ENCODE measurements at places on chromosomes 12 and 14. TPM values are rescaled to one million over a fixed set of nuclear protein-coding genes. Genes with fewer than 3 reads are reported as not detected.

The NOS1 gene
- total RNA-seq, result 0.05 TPM

The SPTB gene
- total RNA-seq, result 0.86 TPM

The MORN3 gene
- total RNA-seq, result 0.25 TPM

The KLRC4 gene
- not detected for total RNA-seq

The OTOGL gene
- 0.71 TPM for total RNA-seq

The SERPINA12 gene
- not detected for total RNA-seq

The PIANP gene
- total RNA-seq, result 0.12 TPM

The RNU4-1 gene
- not detected for total RNA-seq

The MYBPC1 gene
- not detected for total RNA-seq

The TMCC3 gene
- 0.54 TPM for total RNA-seq

The ASCL1 gene
- total RNA-seq, result not detected

The P2RX2 gene
- total RNA-seq, result not detected

The DHRS2 gene
- total RNA-seq, result 11.9 TPM

DNA sequence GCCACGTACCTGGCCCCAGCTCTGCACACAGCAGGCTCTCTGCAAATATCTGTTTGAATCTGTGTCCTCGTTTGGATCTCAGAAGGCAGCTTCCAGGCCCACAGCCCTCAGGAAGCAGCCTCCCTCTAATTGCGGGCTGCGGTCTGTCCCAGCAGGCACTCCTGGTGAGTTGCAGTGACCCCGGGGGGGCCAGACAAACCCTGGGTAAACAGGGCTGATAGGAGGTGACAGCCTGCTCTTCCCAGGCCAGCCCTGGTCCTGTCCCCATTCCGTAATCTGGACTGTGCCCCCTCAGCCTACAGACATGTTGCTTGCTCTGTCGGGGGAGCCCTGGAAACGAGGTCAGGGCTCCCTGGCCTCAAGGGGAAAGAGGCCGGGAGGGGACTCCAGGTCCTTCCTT lies 2.0 kb downstream of the FOXN4 start:
- DNase-seq, result no peak

DNA sequence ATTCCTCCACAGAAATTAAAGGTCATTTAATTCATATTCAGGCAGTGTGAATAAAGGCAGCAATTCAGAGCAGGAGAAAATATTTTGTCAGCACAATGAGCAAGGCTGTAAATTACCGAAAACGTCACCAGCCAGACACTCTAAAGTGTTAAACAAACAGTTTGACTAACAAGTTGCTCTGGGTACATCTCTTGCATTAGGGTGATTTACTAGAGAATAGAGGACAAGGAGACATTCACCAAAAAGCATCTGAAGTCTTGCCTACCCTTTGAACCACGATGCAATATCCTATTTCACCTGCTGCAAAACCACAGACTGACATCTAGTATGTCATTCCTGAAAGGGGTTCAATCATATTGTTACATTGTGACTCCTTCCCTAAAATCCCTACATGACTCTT lies 27.1 kb upstream of the GPHB5 start:
- no peak for DNase-seq

GRCh38 chr12:64461634-64462414 lies 9.9 kb downstream of the TBK1 start:
- DNase-seq, result peak; percentile 84

DNA sequence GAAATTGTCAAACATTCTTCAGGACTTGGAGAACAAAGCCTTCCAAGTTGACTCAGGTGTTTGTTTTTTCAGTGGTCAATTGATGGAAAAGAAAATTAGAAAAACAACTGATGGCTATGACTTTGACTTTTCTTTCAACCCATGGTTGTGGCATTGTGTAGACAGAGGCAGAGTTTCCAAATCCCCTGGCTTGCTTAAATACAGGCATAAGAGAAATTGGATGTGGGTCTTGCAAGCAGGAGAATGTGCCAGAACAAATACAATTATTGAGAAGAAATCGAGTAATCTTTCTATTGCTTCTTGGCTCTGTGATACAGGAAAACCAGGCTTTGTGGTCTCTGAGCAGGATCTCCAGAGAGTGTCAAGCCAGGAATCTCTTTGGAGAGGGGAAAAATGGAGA lies 40.9 kb upstream of the FRMD6 start:
- DNase-seq, result peak; percentile 47

GRCh38 chr14:31465111-31465510 lies 7.8 kb upstream of the DTD2 start:
- no peak for DNase-seq

DNA sequence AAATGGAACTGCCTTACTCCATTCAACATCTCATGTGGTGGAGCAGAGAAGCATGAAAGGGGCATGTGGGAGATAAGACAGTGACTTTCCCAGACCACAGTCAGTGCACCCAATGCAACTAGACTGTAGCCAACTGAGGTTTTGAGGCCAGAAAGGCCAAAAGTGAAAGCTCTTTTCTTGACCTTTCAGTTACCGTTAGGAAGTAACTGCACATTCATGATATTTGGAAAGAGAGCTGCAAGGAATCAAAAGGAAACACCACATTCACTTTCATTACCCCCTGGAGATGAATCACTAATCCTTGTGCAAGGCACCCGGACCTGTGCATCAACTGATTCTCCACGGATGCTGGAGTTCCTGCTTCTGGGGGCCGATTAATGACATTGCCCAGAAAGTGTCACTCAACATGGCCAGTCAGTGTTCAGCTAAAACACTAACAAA lies 72.9 kb upstream of the ELK3 start:
- peak; percentile 61 for DNase-seq

DNA sequence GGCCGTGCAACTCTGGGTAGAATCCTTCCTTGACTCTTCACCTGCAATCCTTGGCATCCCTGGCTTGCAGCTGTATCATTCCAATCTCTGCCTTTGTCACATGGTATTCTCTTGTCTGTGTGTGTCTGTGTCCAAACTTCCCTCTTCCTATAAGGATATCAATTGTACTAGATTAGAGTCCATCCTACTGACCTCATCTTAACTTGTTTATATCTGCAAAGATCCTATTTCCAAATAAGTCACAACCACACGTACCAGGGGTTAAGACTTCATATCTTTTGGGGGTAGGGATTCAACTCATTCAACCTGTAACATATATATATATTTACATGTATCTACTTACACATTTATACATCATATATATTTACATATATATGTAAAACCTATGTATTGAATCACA lies 29.6 kb upstream of the RASSF3 start:
- DNase-seq, result no peak

GRCh38 chr14:105537580-105538474 lies 11.4 kb downstream of the TMEM121 start:
- peak; percentile 8 for DNase-seq

GRCh38 chr12:123502163-123502704 lies 31.3 kb downstream of the RILPL1 start:
- DNase-seq, result no peak

GRCh38 chr12:31298515-31298910 lies 27.4 kb downstream of the SINHCAF start:
- no peak for DNase-seq

- DNase-seq, result peak; percentile 91
Observed at GRCh38 chr12:118307069-118307954, 65.4 kb downstream of the TAOK3 start.

- no peak for DNase-seq
Observed at GRCh38 chr12:51323317-51323960, 535 bp downstream of the BIN2 start.

DNA sequence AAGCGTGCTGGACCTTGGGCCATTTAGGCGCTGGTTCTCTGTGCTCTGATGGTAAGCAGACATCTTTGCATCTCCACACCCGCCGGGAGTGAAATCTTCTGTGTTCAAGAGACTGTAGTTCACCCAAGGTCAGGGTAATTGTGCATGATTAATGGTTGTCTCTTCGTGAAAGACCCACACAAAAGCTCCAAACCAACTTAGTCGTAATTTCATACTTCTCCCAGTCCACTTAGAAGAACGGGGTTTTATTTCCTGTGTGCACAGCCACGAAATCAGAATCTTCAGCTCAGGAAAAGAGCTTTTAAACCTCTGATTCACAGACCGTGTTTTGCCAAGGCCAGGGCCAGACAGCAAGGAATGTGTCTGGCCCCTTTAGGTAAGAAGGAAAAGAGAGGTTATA lies 640.9 kb downstream of the MED13L start:
- peak; percentile 22 for DNase-seq

DNA sequence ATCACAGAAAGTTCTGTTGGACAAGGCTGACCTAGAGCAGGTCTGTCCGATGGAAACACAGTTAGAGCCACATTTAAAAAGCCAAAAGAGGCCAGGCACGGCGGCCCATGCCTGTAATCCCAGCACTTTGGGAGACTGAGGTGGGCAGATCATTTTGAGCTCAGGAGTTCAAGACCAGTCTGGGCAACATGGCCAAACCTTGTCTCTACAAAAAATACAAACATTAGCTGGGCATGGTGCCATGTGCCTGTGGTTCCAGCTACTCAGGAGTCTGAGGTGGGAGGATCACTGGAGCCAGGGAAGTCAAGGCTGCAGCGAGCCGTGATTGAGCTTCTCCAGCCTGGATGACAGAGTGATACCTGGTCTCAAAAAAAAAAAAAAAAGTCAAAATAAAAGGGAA lies 14.9 kb downstream of the UBE3B start:
- DNase-seq, result peak; percentile 28

DNA sequence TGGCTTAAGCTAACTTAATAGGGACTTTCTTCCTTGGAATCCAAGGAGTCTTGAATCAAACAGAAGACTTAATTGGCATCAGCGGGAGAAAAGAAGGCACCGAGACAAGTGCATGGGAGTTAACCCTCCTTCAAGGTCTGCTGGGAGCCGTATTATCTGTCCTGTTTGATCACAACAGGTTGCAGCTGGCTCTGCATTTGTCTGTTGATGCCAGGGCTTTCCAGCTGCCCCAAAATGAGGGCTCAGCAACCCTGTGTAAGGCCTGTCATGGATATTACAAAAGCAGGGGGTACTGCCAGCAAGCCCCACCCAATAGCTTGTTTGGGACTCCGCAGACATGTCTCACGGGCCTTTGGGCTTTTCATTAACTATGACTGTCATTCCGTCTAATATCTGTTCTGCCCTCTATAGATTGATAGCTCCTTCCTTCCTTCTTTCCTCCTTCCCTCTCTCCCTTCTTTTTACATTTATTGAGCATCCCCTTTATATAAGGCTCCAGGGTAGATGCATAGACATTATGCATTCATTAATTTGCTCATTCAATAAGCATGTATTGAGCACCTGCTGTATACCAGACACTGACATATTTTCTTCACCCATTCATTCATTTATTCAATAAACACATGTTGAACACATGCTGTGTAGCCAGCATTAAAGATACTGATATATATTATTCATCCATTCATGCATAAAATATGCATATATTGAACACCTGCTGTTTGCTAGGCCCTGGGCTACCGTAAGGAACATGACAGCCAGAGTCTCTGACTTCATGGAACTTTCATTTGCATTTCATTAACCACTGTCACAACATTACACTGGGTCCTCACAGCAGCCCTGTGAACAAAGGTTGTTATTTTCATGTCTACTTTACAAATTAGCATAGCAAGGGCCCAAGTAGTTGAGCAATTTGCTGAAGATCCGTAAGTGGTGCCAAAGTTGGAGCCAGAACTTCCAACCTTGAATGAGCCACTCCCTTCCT lies 56.2 kb downstream of the SVOP start:
- no peak for DNase-seq

- no peak for DNase-seq
Observed at GRCh38 chr14:66596241-66596985, 88.5 kb downstream of the GPHN start.

DNA sequence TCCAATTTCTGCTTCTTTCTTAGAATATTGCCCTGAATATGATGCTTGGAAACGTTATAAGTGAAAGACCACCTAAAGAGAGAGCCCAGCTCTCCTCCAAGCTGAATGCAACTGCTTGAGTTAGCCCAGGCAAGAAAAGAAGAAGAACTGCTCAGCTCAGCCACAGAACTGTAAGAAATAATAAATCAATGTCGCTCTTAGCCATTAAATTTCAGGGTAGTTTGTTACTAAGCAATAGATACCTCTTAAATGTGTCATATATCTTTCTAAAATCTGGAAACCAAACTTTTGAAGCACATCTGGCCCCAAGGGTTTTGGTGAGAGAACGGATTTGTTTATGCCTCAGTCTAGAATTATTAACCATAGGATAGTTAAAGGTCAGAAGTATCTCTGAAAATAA lies 50.4 kb downstream of the SLC6A15 start:
- DNase-seq, result no peak

DNA sequence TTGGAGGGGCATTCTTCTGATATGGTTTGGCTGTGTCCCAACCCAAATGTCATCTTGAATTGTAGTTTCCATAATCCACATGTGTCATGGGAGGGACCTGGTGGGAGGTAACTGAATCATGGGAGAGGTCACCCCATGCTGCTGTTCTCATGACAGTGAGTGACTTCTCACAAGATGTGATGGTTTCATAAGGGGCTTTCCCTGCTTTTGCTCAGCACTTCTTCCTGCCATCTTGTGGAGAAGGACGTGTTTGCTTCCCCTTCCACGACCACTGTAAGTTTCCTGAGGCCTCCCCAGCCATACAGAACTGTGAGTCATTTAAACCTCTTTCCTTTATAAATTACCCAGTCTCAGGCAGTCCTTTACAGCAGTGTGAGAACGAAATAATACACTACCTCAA lies 382.4 kb downstream of the VRK1 start:
- DNase-seq, result peak; percentile 38

DNA sequence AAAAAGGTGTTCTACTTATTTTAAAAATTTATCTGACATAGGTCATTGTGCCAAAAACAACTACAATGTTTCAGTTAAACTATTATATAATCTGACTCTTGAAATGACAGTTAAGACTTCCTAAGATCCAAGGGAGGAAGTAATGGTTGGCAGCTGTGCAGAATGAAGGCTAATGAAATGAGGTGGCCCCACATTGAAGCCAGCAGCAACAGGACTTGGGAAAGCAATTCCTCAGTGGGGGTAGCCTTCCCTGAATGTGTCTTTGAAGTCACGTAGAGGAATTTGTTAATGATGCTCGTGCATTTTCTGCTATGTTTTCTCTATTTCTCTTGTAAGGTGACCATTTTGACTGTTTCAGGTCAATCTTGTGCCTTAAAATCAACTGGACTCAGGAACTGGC lies 162.4 kb upstream of the DAAM1 start:
- DNase-seq, result peak; percentile 53

GRCh38 chr12:76329606-76330005 lies 18.6 kb downstream of the BBS10 start:
- no peak for DNase-seq

- peak; percentile 9 for DNase-seq
Observed at GRCh38 chr14:104601786-104602185, 2.8 kb downstream of the TMEM179 start.

Data from M059J (cell line).